ENCODE measurements at places on chromosomes 16 and 17.

DNA sequence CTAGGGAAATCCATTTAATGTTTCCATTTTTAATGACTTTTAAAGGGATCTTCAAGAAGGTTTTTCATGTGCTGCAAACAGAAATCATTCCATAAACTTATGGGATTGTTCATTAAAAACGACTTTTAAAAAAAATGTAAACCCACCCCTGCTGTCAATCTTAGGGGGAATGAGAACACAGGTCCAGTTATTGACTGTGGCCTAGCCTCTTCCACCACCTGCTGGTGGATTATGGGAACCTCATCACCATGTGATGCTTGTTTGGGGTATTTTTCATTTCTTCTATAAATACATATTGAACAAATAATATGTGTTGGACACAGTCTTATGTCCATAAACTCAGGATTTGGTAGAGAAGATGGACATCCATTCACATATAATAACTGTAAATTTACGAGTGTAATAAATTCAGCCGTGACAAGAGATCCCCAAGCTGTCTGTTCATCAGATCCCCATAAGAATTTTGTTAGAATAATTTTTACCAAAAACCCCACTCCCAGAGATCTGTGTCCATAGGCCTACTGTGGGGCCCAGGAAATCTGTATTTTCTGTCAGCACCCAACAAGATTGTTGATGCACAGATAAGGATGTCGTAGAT is 42.0 kb upstream of the TMC5 start:
- peak; percentile 36 for DNase-seq

- no peak for DNase-seq
Observed at GRCh38 chr17:67615736-67616135, 102.0 kb upstream of the NOL11 start.

DNA sequence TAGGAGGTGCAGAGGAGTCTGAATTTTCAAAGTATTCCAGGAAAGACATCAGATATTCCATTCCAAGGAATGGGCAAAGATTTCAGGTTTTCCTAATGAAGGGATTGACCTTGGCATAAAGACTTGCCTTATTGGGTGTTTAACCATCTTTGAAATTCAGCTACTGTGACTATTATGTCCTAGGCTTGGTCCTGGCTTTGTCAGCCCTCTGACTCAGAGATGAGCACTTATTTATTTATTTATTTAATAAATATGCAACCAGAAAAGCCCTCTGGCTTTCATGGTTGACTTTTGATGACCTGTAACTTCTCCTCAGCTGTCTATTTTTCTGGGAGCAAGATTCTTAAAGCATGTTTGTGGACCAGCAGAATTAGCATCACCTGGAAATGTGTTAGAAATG is 455.1 kb downstream of the KIF2B start:
- no peak for DNase-seq

DNA sequence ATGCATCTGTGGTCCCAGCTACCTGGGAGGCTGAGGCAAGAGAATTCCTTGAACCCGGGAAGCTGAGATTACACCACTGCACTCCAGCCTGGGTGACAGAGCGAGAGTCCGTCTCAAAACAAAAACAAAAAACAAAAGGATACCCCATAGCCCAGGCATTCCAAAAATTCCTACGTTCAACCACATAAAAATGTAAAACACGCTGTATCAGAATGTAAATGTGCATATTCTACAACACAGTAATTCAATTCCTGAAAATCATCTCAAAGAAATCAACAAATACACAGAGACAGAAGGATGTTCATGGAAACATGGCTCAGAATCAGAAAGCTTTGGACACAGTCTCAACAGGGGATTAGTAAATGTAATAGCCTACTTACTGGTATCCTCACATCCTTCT is 33.0 kb downstream of the COG7 start:
- no peak for DNase-seq

GRCh38 chr17:5902181-5903140 is 167.7 kb upstream of the WSCD1 start:
- DNase-seq: no peak

- DNase-seq: no peak
Observed at GRCh38 chr16:84458606-84459532, 45.6 kb downstream of the MEAK7 start.

DNA sequence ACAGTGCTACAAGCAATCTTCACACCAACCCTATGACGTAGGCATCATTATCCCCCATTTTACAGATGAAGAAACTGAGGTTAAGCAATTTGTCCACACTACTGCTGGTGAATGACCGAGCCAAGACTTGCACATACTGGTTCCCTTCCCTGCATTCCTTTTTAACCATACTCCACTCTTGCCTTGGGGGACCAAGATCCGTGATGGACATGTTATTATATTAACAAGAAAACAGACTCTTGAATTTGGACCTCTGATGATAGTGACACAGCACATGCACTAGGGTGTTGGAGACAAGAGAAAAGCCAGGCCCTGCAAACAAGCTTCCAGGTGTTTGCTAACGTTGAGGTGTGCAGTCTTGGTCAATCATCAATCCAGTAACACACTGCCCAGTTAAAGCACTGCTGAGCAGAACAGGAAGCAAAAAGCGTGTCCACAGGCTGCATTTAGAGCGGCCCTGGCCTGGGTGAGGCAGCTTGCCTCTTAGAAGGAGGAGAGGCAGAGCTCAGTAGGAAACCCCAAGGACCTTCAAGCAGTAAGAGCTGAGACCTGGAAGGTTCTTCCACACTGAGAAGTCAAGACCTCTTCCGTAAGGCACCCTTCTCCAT is 36.7 kb downstream of the HNF1B start:
- no peak for DNase-seq

DNA sequence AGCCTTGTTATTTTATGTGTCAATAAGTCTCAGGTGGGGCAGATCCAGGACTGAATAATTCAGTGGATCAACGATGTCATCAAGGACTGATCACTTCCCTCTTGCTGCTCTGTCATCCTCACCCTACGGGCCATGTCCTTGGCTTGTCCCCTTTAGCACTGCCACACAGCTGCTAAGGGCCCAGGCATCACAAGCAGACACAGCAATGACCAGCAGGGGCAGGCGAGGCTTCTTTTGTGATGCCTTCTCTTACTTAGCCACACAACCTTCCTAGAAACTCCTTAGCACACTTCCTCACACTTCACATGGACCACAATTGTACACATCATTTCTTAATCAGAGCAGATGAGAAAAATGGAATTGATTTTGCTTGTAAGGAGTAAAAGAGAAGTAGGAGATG is 356.3 kb upstream of the SOX9 start:
- no peak for DNase-seq

- DNase-seq: no peak
Observed at GRCh38 chr17:78020717-78021108, 62.2 kb downstream of the TNRC6C start.

DNA sequence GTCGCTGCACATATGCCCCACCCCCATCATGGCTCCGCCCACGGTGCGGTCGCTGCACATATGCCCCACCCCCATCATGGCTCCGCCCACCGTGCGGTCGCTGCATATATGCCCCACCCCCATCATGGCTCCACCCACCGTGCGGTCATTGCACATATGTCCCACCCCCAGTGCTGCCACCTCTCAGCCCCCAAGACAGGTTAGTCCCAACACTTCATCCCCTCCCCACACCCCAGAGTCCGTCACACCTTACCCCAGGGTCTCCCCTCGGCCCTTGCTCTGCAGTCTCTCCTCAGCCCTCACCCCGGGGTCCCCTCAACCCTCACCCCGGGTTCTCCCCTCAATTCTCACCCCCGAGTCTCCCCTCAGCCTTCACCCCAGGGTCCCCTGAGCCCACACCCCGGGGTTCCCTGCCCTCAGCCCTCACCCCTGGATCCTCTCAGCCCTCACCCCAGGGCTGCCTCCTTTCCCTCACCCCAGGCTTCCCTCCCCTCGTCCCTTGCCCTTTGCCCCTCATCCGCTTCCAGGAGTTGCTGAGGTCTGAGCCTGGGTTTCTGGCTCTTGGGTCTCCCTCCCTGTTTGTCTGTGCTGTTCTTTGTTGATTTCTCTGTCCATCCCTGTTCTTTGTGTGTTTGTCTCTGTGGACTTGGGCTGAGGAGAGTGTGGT is 25.6 kb downstream of the TPSG1 start:
- DNase-seq: no peak

- no peak for DNase-seq
Observed at GRCh38 chr16:13104772-13105171, 203.4 kb downstream of the SHISA9 start.

DNA sequence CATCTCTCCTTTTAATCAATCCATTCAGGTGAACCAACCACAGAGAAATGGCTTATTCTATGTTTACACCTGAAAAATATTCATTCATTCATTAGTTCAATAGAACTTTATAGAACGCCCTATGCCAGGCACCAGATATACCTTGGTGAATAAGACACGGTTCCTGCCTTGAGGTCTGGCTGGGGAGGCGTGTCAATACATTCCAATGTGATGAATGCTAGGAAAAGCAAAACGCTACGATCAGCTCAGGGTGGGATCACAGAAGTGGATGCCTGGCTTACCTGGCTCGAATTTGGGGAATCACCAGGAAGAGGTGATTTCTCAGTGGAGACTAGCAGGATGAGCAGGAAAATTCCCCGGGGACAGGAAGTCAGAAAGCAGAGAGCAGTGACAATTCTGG is 17.5 kb upstream of the WFIKKN2 start:
- no peak for DNase-seq

GRCh38 chr16:27413956-27414355 is 12.0 kb downstream of the IL21R start:
- no peak for DNase-seq

DNA sequence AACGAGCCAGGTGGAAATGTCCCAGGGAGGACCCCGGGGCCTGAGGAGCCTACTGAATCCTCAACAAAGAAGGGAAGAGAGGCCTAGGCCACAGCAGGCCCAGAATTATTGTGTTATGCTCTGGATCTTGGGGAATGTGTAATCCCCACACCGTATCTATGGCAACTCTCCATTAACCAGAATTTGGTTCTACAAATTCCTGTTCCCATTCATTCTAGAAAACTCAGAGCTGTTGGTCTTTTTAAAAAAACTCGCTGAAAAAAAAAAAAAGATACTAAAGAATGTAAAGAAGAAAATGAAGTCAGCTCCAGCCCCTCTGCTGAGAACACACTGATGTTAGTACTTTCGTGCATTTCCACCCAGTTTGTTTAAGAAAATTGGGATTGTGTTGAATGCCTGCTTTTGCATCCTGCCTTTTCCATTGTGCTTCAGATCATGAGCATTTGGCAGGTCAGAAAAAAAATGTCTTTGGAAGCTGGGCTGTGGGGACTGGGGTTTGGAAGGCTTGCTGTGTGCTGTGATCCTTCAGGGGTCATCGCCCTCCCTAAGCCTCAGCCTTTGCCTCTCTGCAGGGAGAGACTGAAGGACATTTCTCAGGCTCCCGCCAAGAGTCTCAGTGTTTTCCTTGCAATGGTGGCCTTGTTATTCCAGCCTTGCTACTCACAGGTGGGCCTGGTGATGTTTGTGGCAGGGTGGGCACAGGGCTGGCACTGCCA is 69.5 kb downstream of the SREBF1 start:
- DNase-seq: no peak

- no peak for DNase-seq
Observed at GRCh38 chr17:44647736-44648135, 8.5 kb upstream of the MEIOC start.

DNA sequence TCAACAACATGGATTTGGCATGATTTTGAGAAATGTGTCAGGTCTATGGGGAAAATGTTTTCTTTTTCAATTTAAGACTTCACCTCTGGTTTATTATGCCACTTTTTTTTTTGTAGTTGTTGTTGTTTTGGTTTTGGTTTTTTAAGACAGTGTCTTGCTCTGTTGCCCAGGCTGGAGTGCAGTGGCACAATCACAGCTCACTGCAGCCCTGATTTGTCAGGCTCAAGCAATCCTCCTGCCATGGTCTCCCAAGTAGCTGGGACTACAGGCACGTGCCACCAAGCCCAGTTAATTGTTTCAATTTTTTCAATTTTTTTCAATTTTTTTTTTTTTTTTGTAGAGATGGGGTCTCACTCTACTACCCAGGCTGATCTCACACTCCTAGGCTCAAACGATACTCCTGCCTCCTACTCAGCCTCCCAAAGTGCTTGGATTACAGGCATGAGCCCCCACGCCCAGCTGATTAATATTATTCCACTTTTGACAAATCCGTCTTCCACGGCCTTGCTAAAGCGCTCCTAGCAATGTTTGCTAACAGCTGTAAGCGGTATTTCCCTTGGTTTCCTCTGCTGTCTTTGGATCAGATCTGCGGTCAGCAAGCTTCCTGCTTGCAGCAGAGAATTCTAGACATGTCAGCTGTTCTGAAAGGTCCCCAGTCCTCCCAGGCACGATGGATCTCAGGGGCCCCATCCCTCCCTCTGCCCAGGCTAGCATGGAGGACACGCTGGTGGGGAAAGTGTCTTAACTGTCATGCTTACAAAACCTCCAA is 7.0 kb upstream of the MILR1 start:
- peak; percentile 46 for DNase-seq

GRCh38 chr17:14776791-14777190 is 475.9 kb downstream of the HS3ST3B1 start:
- DNase-seq: no peak

- DNase-seq: peak; percentile 57
Observed at GRCh38 chr16:48687421-48688038, 77.5 kb upstream of the N4BP1 start.

GRCh38 chr17:57365420-57365819 is 109.1 kb downstream of the MSI2 start:
- no peak for DNase-seq

DNA sequence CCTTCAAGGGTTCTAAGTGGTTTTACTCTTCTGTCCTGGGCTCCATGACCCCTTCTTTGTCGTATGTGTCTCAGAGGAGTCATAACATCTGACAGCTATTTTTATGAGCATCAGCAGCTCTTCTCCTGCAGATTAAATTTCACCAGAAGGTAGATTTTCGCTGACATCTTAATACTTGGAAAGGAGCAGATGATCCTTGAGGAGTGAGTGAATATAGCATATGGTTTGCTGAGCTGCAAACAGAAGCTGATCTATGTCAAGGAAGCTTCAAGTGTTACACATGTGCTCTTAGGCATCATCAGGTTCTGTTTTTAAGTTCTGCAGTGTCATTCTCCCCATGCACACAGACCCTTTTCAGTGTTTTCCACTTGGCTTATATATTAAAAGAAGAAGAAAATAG is 49.2 kb upstream of the MYH2 start:
- DNase-seq: no peak

- peak; percentile 99 for DNase-seq
Observed at GRCh38 chr16:30747799-30748633, at the start of gene PHKG2. TSS of gene PHKG2 (plus strand) at chr16:30748425. CDS start at chr16:30748821, 396 bp downstream.

GRCh38 chr16:73329358-73330286 is 281.7 kb upstream of the ZFHX3 start:
- no peak for DNase-seq

- DNase-seq: no peak
Observed at GRCh38 chr17:66240013-66240412, 10.8 kb upstream of the APOH start.

GRCh38 chr16:17377360-17378324 is 93.1 kb downstream of the XYLT1 start:
- no peak for DNase-seq

Measured in activated CD4-positive, alpha-beta T cell treated with anti-CD3 and anti-CD28 coated beads, Interleukin-2, Interleukin-4, amounts not matched to agents 100 ng/mL and 50 ng/mL, durations not matched to agents 16 hours and 8 hours (primary cell).